Activated T-cell treated with anti-CD3 and anti-CD28 coated beads, Interleukin-2, amount 50 U/mL, for 72 hours (primary cell): ENCODE measurements at places on chromosomes 11 and 22.

DNA sequence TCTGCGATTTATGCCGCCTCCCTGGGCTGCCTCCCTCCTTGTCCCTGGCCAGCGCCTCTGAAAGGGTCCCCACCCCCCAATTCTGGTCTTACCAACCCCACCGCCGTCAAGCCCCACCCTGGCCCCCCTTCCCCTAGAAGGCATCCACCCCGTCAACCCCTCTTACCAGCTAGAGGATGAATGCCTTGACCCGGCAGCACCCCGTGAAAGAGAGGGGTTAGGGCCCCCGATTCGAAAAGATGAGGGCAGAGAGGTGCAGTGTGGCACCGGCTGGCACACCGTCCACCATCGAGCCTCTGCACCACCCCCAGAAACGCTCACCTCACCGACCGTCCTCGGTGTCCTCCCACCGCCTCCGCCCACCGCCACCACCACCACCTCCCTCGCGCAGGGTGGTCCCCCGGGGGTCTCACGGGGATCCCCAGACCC lies 559 bp downstream of the ELFN2 start:
- peaks cover 63% of the 10 kb centered on the region for H3K27me3 ChIP-seq
- no peak overlapping the region for H3K27ac ChIP-seq
- no peaks in the 10 kb centered on the region for H3K36me3 ChIP-seq
- H3K4me3 ChIP-seq = peak overlapping the region; percentile 58

DNA sequence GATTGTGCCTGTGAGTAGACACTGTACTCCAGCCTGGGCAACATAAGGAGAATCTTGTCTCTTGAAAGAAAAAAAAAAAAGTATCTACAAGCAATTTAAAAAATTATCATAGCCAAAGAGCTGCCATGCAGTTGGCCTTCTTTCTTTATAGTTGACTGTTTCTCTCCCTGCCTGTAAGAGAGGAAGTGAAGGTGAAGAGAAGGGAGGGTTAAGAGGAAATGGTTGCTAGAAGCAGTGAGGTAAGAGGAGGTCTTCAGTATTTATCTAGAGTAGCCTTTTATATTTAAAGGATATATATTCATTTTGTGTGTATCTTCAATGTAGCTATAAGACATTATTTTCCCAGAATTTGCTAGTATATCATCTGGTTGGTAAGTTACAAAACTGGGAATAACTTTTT lies 217.9 kb downstream of the TMEM135 start:
- DNase-seq = no peak
- no peak overlapping the region for H3K27ac ChIP-seq
- no peaks in the 10 kb centered on the region for H3K27me3 ChIP-seq
- peaks cover 23% of the 10 kb centered on the region for H3K4me1 ChIP-seq
- no peaks in the 10 kb centered on the region for H3K36me3 ChIP-seq

DNA sequence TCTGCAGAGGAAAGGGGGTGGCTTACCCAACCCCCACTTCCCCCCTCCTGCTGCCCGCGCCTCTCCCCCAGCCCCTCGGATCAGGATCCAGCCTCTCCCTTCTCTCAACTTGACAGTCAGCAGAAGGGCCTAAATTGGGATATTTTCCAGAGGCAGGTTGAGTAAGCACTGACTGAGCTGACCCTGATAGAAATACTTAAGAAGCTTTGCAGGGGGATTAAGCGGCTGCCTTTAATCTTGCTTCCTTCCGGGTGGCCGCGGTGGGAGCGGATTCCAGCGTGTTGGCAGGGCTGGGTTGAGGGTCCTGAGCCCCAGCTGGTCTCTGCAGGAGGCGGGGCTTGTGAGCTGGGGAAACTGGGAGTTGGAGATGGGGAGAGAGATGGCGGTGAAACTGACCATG lies 445.2 kb downstream of the NTM start:
- DNase-seq = no peak
- no peaks in the 10 kb centered on the region for H3K4me1 ChIP-seq
- no peaks in the 10 kb centered on the region for H3K27me3 ChIP-seq

- no peak for DNase-seq
- no peak overlapping the region for H3K27ac ChIP-seq
- H3K4me1 ChIP-seq = no peaks in the 10 kb centered on the region
These were observed 29.8 kb upstream of the SLC25A1 start for GRCh38 chr22:19208287-19208847.

- H3K4me3 ChIP-seq = no peak overlapping the region
- peak overlapping the region; percentile 72 for H3K27ac ChIP-seq
- no peaks in the 10 kb centered on the region for H3K27me3 ChIP-seq
- no peak for DNase-seq
- H3K4me1 ChIP-seq = peaks cover 77% of the 10 kb centered on the region
These were observed 3.9 kb upstream of the CDC42BPG start for GRCh38 chr11:64848214-64848825.

DNA sequence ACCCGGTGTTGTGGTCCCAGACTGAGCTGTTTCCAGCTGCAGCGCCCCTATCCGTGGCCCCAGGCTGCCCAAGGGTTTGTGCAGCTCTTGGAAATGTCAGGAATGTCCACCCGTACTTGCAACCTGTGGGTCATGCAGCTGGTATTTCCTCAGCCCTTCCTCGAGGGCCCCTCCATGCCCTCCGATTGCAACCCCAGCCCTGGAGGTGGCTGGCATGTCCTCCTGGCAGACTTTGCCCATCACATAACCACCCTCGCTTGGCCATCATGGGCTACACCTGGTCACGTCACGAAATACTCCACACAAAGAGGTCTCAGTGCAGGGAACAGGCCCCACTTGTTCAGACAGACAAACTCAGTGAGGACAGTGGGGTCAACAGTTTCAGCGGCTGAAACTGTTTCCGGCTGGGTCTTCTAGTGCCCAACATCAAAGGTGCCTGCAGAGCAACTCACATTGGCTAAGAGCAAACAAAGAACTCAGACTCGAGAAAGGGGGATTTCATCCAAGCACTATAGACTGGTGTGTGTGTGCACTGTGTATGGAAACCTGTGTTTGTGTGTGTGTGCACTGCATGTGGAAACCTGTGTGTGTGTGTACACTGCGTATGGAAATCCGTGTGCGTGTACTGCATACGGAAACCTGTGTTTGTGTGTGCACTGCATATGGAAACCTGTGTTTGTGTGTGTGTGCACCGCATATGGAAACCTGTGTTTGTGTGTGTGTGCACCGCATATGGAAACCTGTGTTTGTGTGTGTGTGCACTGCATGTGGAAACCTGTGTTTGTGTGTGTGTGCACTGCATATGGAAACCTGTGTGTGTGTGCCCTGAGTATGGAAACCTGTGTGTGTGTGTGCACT lies 72.8 kb upstream of the CCND1 start:
- H3K27me3 ChIP-seq = peaks cover 40% of the 10 kb centered on the region
- no peak overlapping the region for H3K4me3 ChIP-seq
- DNase-seq = no peak
- no peaks in the 10 kb centered on the region for H3K36me3 ChIP-seq
- no peaks in the 10 kb centered on the region for H3K4me1 ChIP-seq

- DNase-seq = no peak
- no peaks in the 10 kb centered on the region for H3K27me3 ChIP-seq
- H3K4me3 ChIP-seq = no peak overlapping the region
- H3K36me3 ChIP-seq = no peaks in the 10 kb centered on the region
These were observed 44.4 kb downstream of the KMT5B start for GRCh38 chr11:68168694-68169093.

GRCh38 chr11:12215181-12215593 lies 104.8 kb downstream of the MICAL2 start:
- peaks cover 22% of the 10 kb centered on the region for H3K36me3 ChIP-seq
- DNase-seq = no peak
- peaks cover 62% of the 10 kb centered on the region for H3K4me1 ChIP-seq
- no peaks in the 10 kb centered on the region for H3K27me3 ChIP-seq
- H3K4me3 ChIP-seq = no peak overlapping the region

GRCh38 chr11:28965819-28966218 lies 857.6 kb downstream of the METTL15 start:
- H3K36me3 ChIP-seq = no peaks in the 10 kb centered on the region
- H3K27ac ChIP-seq = no peak overlapping the region
- H3K27me3 ChIP-seq = no peaks in the 10 kb centered on the region
- H3K4me3 ChIP-seq = no peak overlapping the region

GRCh38 chr11:121630041-121630440 lies 177.3 kb upstream of the SORL1-AS1 start:
- H3K4me1 ChIP-seq = no peaks in the 10 kb centered on the region
- no peaks in the 10 kb centered on the region for H3K36me3 ChIP-seq
- H3K27ac ChIP-seq = no peak overlapping the region
- DNase-seq = no peak

GRCh38 chr22:50673231-50674129 lies 857 bp downstream of the SHANK3 start:
- peaks cover 5% of the 10 kb centered on the region for H3K36me3 ChIP-seq
- peak overlapping the region; percentile 65 for H3K4me3 ChIP-seq
- peaks cover 12% of the 10 kb centered on the region for H3K4me1 ChIP-seq

DNA sequence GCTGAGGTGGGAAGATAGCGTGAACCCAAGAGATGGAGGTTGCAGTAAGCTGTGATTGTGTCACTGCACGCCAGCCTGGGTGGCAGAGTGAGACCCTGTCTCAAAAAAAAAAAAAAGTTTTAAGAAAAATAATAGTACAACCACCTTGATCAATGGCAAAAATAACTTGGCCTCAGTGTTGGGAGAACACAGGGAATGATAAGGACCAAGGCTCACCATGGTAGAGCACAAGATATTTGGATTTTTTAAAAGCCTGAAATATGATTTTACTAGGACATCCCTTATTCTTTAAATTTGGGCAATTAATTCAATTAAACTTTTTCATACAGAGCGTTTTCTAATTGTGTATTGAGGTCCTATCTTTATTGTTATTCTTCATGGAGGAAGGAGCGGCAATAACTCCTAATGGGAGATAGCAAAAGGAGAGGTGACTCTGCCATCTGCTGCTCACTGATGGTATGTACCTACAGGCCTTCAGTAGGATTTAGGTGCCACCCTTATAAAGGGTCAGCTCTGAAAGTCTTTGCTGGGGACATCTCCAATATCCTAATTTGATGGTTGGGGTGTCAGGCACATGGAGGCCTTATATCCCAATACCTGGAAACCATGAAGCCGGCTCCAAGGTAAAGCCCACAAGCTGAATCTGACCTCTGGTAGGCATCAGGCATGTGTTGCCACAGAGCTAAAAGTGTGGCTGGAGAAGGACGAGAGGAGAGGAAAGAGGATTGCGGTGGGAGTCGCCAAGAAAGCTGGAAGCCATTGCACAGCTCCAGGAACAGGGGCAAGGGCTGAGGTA lies 21.9 kb upstream of the POLD3 start:
- H3K36me3 ChIP-seq = no peaks in the 10 kb centered on the region
- peak; percentile 46 for DNase-seq
- no peaks in the 10 kb centered on the region for H3K4me1 ChIP-seq
- no peaks in the 10 kb centered on the region for H3K27me3 ChIP-seq
- no peak overlapping the region for H3K4me3 ChIP-seq

DNA sequence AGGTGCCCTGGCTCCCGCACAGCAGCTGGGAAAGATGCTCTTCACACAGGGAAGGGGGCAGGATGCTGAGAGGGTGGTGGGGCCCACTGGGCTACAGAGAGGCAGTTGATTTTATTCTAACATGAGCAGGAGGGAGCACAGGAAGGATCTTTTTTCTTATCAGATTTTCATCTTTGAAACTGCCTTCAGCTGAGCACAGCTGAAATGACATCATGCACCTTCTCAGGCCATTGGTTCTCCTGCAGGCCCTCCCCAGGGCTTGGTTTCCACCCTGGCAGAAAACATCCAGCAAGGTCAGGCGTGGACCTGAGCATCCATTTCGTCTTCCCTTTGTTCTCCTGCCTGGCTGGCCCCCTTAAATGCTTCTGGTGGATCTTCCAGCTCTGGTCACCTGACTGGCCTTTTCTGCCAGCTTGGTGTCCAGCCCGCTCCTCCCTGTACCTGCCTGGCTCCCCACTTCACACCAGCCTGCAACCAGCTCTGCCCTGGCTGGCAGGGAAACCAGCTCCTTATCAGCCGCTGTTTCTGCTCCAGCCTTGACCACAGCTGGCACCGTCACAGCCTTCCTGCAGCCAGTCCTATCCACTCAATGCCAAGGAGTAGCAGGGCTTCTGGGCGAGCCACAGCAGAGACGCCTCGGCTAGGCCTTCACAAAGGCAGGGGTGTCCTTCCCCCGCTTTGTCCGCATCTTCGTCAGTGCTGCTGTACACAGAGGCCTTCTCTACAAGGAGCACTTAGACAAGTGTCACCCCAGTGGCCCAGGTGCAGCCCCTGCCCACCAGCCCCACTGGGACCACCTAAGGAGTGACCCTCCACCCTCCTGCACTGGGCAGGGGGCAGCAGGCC lies 36.5 kb downstream of the TOM1 start:
- H3K27me3 ChIP-seq = no peaks in the 10 kb centered on the region
- H3K27ac ChIP-seq = no peak overlapping the region
- peaks cover 16% of the 10 kb centered on the region for H3K4me1 ChIP-seq
- no peak overlapping the region for H3K4me3 ChIP-seq

GRCh38 chr11:112437096-112437495 lies 176.4 kb upstream of the PLET1 start:
- no peaks in the 10 kb centered on the region for H3K4me1 ChIP-seq
- H3K27ac ChIP-seq = no peak overlapping the region
- H3K36me3 ChIP-seq = peaks cover 9% of the 10 kb centered on the region
- no peak for DNase-seq
- H3K27me3 ChIP-seq = peaks cover 7% of the 10 kb centered on the region

- peaks cover 9% of the 10 kb centered on the region for H3K27me3 ChIP-seq
- H3K4me1 ChIP-seq = no peaks in the 10 kb centered on the region
- no peak overlapping the region for H3K4me3 ChIP-seq
These were observed 120.9 kb upstream of the B3GAT1 start for GRCh38 chr11:134532921-134533421.

DNA sequence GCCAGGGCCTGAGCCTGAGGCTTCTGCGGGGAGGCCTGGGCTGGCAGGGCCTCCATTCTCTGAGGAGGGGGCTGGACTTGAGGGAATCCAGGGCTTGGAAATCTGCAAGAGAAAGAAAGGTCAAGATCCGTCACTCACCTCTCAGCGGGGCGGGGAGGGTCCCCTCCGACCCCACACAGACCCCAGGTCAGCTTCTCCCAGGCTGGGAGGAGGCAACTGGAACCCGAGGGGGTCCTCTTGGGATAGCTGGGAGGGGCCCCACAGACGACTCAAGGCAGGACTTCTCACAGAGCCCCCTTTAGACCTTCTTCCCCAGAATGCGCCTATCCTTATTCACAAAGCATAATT lies 11.0 kb downstream of the TNKS1BP1 start:
- no peak overlapping the region for H3K27ac ChIP-seq
- H3K27me3 ChIP-seq = no peaks in the 10 kb centered on the region
- no peaks in the 10 kb centered on the region for H3K36me3 ChIP-seq
- H3K4me1 ChIP-seq = peaks cover 16% of the 10 kb centered on the region

DNA sequence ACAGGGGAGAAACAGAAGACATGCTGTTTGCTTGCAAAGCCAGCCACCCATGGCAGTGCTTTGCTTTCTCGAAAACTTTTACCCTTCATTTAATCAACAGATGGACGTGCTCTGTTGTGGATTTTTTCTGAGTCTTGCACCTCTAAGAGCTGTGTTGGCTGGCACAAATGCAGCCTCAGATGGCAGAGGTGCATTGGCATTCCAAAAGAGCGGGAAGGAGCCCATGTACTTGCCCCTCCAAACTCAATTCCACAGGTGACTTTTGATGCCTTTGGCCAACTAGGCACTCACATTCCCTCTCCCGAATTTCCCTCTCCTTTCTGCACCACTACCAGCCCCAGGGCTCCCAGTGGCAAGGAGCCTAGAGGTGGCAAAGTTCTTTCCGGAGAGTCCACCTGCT lies 1.2 kb downstream of the KIRREL3 start:
- no peaks in the 10 kb centered on the region for H3K4me1 ChIP-seq
- H3K36me3 ChIP-seq = no peaks in the 10 kb centered on the region
- DNase-seq = no peak
- no peak overlapping the region for H3K27ac ChIP-seq
